ENCODE measurements at places on chromosomes 2 and 18. TPM values are rescaled to one million over a fixed set of nuclear protein-coding genes. Genes with fewer than 3 reads are reported as not detected.
A peak's percentile ranks its signal among the peaks of the same experiment; 100 is the strongest.

DNA sequence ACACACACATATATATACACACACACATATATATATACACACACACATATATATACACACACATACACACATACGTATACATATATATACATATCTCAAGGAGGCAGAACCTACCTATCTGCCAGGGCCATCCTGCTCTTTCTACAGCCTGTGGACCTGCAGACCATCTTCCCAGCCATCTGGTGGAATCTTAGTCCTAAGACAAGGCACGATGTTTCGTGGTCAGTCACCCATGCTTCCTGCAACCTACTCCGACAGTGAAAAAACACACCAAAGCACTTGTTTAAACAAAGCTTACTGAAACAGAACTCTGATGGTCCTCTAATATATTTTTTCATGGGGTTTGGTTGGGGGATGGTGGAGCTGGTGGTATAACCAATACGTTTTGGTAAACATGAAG, 164.2 kb upstream of the ZNF521 start:
- H3K27ac ChIP-seq = no peak overlapping the region
- H3K4me1 ChIP-seq = no peaks in the 10 kb centered on the region
- H3K36me3 ChIP-seq = no peaks in the 10 kb centered on the region
- H3K4me3 ChIP-seq = no peak overlapping the region
- H3K27me3 ChIP-seq = no peaks in the 10 kb centered on the region

DNA sequence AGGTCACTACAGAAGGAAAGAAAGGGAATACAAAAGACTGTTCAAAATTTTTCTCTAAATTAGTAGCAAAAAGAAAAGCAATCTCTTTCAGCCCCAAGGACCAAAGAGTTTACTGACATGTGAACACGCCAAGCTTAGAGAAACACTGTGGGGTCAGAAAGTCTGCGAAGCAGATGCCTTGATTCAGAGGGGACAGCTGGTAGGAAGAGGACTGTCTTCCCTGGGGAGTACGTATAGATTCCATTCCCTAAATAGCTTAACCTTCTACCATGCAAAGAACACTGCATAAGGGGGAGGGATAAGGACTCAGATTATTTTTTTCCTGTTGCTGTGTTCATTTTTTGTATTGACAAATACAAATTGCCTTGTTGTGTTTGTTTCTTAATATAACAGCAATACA, 96.1 kb downstream of the IRS1 start:
- no peak for DNase-seq
- H3K27ac ChIP-seq = no peak overlapping the region
- peaks cover 14% of the 10 kb centered on the region for H3K27me3 ChIP-seq
- peaks cover 4% of the 10 kb centered on the region for H3K4me1 ChIP-seq

DNA sequence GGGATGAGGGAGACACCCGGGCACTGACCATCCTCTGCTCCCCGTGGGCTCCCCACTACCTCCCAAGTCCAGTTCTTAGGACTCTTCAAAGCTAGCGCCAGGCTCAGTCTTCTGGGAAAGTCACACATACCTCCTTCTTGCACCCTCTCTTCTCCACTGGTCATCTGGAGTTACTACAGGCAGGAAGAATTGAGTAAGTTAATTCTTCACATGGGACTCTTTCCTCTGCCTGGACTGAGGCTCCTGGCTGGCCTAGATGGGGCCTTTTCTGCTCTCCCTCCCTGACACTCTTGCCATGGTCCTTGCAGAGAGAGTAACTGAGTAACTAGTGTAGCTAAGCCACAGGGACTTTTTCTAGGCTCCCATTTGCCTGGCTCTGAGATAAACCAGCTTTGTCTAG, 96.5 kb upstream of the CELF4 start:
- H3K27ac ChIP-seq = no peak overlapping the region
- H3K27me3 ChIP-seq = no peaks in the 10 kb centered on the region
- no peaks in the 10 kb centered on the region for H3K36me3 ChIP-seq
- no peak overlapping the region for H3K4me3 ChIP-seq
- DNase-seq = no peak

- no peaks in the 10 kb centered on the region for H3K27me3 ChIP-seq
- peak overlapping the region; percentile 89 for H3K27ac ChIP-seq
- H3K36me3 ChIP-seq = peaks cover 67% of the 10 kb centered on the region
- no peak for DNase-seq
- peaks cover 76% of the 10 kb centered on the region for H3K4me1 ChIP-seq
These were observed 32.8 kb downstream of the LPIN2 start for GRCh38 chr18:2979871-2980790.

GRCh38 chr18:23136326-23137096, 1.2 kb downstream of the CABLES1 start:
- H3K4me3 ChIP-seq = peak overlapping the region; percentile 49
- no peak for DNase-seq
- H3K27me3 ChIP-seq = peaks cover 39% of the 10 kb centered on the region

DSG4 gene
- total RNA-seq = not detected

DNA sequence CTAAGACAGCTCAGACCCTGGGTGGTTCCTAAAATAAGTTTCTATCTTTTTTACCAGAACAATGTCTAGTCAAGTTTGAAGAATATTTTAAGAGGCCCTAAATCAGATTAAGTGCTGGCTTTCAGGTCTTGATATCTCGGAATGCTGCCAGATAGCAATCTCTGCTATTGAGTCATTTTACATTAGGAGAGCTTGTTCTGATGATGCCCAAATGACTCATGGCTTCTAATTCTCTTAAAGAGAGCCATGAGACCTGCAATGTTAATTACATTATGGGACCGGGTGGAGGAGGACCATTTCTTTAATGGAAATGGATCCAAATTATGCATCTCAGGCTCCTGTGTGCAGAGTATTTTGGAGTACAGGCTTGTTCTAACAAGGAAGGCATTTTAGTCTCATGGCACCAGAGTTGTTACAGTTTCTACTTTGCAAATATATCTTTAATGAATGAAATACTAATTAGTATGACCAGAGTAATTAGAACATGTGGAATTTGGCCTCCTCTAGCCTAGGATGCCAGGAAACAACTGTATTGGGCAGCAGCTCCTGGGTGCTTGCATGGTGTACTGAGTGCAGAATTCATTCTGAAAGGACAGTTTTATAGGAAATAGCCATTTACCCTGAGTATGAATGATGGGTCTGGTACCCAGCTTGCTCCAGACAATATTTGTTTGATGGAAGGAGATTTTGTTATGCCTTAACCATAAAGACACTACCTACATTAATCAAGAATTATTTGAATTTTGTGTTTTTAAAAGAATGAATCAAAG, 94.0 kb upstream of the SULT1C3 start:
- no peak for DNase-seq
- no peak overlapping the region for H3K27ac ChIP-seq
- no peaks in the 10 kb centered on the region for H3K36me3 ChIP-seq
- no peaks in the 10 kb centered on the region for H3K27me3 ChIP-seq
- H3K4me1 ChIP-seq = no peaks in the 10 kb centered on the region

DNA sequence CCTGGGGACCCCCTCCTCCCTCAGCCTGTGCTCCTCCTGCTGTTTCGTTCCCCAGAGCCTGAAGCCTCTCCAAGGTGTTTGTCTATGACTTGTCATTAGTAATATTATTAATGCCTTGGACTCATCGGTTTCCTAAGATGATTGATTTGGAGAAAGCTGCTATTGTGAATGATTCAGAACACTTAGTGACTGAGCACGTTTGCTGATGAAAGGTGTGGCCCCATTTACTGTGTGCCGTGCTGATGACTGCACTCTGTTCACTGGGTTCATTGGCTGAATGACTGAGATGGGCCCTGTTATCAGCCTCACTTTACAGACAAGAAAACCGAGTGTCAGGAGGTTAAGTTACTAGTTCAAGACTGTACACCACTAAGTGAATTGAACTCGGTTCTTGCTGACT, 111.4 kb downstream of the SPP2 start:
- no peaks in the 10 kb centered on the region for H3K27me3 ChIP-seq
- H3K4me1 ChIP-seq = peaks cover 33% of the 10 kb centered on the region
- no peak for DNase-seq

- H3K27me3 ChIP-seq = peaks cover 1% of the 10 kb centered on the region
- H3K4me3 ChIP-seq = no peak overlapping the region
- DNase-seq = no peak
- H3K36me3 ChIP-seq = no peaks in the 10 kb centered on the region
These were observed 75.2 kb upstream of the OTOS start for GRCh38 chr2:240215676-240216051.

DNA sequence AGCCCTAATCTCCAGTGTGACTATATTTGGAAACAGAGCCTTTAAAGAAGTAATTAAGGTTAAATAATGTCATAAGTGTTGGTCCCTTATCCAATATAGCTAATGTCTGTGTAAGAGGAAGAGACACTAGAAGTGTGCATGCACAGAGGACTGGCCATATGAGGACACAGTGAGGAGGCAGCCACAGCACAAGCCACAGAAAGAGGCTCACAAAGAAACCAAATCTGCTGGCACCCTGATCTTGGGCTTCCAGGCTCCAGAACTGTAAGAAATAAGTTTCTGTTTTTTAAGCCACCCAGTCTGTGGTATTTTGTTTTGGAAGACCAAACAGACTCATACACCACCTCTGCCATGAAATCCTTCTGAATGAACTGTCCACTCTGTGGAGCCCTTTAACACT, 186.4 kb upstream of the SLC39A10 start:
- no peak overlapping the region for H3K27ac ChIP-seq
- no peak overlapping the region for H3K4me3 ChIP-seq
- H3K27me3 ChIP-seq = no peaks in the 10 kb centered on the region

- no peaks in the 10 kb centered on the region for H3K4me1 ChIP-seq
- no peaks in the 10 kb centered on the region for H3K27me3 ChIP-seq
- no peak overlapping the region for H3K27ac ChIP-seq
- no peak overlapping the region for H3K4me3 ChIP-seq
These were observed 39.4 kb upstream of the RBM44 start for GRCh38 chr2:237759176-237759575.

IL37 gene
- total RNA-seq = not detected

DNA sequence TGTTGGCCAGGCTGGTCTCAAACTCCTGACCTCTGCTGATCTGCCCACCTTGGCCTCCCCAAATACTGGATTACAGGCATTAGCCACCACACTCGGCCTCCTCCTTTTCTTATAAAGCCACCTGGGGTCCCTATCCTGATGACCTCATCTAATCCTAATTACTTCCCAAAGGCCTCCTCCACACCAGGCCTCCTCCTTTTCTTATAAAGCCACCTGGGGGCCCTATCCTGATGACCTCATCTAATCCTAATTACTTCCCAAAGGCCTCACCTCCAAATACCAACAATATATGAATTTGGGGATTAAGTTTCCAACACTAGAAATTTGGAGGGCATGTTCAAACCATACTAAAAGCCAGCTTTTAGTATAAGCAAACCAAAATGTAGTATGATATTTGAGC, 9.7 kb upstream of the RMC1 start:
- H3K27me3 ChIP-seq = no peaks in the 10 kb centered on the region
- H3K27ac ChIP-seq = no peak overlapping the region
- no peak for DNase-seq
- H3K4me1 ChIP-seq = peaks cover 26% of the 10 kb centered on the region

RFTN2 gene
- not detected for total RNA-seq

All from activated CD4-positive, alpha-beta T cell treated with anti-CD3 and anti-CD28 coated beads, Interleukin-2, amount 10 ng/mL, durations not matched to agents 7 days and 5 days (primary cell).